ENCODE measurements at places on chromosomes 3 and 15.

DNA sequence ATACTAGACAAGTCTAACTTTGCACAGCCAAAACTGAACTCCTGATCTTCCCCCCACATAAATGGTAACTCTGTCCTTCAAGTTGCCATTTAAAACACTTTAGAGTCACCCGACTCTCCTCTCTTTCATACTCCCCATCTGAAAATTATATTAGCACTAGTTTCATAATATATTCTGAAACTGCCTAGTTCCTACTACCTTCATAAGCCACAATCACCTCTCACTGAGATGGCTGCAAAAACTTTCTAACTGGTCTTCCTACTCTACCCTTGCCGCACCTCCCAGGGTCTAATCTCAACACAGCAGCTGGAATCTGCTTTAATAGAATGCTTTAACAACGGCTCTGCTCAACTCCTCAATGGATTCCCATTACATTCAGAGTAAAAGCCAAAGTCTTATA is 55.0 kb downstream of the GLB1 start:
- DNase-seq: no peak

GRCh38 chr3:187336322-187336721 is 31.9 kb upstream of the RTP4 start:
- no peak for DNase-seq

GRCh38 chr15:89851673-89852341 is 37.2 kb upstream of the ANPEP start:
- DNase-seq: no peak

DNA sequence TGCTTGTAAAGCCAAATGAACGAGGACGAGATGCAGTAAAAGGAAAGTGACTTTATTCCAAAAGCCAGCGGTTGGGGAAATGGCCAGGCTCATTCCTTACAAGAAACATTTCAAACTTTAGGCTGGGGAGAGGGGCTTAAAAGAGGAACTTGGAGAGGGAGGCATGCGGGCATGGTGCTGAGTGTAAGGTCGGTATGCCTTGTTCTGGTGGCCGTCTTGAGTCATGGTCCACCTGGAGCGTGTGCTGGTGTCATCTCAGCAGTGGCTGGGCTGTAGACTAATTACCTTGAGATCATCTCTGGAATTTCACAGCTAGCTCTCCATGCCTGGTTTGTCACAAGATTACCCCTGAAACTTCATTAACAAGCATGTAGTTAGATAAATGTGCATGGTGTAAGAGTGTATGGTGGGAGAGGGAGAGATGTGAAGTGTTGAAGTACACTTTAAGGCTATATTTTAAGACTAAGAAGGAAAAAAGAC is 156.4 kb upstream of the PFN2 start:
- no peak for DNase-seq

DNA sequence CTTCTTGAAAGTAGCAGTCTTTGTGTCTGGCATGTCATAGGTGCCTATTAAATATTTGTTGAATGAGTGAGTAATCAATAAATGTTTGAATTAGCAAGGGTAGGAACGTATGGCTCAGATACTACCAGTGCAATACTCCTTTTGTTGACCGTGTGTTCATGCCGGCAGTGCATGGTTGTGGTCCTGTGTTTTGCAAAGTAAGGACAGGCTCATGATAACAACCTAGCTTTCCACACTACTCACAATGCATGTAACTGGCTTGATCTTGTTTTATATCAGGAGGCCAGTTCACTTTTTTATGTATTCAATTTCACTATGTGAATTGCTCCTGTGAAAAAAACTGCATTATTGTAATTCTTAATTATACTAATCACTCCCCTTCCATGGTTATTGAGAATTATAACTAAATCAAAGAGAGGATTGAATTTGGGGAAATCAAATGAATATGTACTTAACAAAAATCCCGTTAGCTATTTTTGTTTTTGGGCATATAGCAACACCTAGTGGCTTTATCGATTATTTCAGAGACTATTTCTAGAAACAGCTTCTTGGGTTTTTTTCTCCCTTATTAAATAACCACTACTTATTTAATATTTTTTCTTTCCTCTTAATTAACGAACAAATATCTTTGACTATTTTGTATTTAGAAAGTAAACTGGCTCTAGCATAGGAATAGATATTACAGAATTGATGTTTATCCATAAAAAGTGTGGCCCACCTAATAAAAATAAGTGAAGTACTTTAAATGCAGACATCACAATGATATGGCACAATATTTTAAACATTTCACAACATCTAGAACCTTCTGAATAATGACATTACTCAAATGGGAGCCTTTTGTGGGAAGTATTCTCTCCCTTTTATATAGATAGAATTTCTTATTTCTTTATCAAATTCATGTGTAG is 218.5 kb downstream of the BBX start:
- no peak for DNase-seq
